ENCODE measurements at places on chromosomes 5 and 9. TPM values are rescaled to one million over a fixed set of nuclear protein-coding genes. Genes with fewer than 3 reads are reported as not detected.

Gene GFI1B
- total RNA-seq = not detected

DNA sequence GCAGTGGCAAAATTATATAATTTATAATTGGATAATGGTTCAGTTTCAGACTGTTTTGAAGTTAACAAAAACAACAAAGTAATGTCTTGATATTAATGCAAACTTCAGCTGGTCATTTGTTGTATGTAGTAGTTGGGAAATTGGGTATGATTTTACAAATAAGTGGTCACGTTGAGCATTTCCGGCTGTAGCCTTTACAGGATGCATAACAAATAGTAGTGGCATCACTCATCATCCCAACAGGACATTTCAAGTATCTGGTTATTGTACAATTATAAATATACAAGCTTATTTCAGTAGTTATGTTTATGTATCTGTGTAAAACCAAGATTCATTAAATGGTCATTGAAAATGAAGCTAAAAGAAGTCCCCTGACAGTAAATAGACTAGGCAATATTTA lies 72.9 kb downstream of the SMIM15 start:
- DNase-seq = peak; percentile 50

DNA sequence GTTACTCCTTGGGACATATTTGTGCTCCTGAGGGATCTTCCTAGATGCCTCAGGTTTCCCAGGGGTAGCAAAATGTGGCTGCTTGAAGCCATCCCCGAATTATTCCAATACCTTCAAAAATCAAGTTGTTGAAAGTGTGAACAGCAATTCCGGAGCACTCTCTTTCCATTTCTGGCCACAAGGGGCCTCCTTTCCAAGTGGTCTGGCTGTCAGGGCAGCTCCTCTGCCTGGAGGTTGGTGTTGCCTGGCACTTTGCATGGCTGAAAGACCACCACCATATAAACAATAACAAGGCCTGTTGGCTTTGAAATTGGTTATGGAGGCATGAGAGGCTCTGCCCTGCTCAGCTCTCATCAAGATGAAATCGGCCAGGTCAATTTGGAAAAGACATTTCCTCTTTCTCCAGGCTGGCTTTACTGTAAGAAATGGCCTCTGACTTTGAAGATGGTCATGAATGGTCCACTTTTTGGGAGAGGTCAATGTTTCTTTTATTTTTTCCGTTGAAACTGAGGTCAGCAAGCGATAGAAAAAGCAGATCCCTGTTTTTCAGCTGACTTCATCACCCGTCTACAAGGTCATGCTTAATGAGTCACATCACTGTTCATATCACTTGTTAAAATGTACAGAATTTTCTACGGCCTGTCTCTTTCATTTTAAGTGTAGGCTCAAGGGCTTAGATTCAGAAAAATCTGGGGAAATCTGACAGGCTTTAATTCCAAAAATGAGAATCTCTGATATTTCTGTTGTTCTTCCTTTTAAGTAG lies 481.1 kb upstream of the ZNF608 start:
- DNase-seq = peak; percentile 50

GRCh38 chr9:106326493-106326892 lies 536.5 kb upstream of the ZNF462 start:
- DNase-seq = no peak

Gene OLFML2A
- total RNA-seq = 2.2 TPM

DNA sequence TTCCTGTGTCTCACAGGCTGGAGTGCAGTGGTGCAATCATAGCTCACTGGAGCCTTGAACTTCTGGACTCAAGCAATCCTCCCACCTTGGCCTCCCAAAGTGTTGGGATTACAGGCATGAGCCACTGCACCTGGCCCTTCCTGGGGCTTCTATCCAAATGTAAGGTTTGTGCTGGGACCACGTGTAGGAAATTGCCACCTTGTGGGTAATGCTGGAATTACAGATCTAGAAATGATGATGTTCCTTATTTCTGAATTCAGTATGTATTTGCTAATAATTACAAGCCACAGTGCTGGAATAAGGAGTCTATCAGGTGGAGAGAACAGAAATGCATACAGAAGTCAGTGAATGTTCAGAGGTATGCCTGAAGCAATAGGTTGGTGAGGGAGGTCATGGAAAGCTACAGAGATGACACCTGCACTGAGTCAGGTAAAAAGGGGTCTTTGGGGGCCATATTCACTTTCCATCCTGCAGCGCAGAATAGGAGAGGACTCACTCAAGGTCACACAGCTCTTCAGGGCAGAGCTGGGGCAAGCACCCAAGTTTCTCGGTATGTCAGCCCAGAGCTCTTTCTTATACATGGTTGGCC lies 8.8 kb upstream of the IGFBPL1 start:
- DNase-seq = peak; percentile 70

DNA sequence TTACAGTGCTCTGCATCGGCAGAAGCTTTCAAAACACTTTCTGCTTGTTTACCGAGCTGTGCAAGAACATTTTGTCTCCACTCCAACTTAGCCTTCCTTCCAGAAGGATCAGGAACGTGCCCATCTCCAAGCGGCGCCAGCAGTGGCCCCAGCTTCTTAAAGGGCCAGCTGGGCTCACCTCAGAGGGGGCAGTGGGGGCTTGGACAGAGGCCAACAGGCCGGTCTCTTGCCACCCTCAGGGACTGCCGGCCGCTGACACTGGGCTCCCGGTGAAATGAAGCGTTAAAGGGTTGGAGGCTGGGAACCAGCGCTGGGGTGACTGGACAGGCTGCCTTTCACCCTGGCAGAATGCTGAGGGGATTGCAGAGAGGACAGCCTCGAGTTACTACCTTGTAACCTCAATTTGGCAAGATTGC lies 67.0 kb upstream of the RNU6ATAC start:
- no peak for DNase-seq

GRCh38 chr5:76388236-76388635 lies 14.8 kb upstream of the IQGAP2 start:
- DNase-seq = no peak

GRCh38 chr5:100840370-100840769 lies 62.7 kb downstream of the ST8SIA4 start:
- peak; percentile 54 for DNase-seq

GRCh38 chr9:92140074-92140753 lies 25.0 kb upstream of the SPTLC1 start:
- DNase-seq = peak; percentile 85

DNA sequence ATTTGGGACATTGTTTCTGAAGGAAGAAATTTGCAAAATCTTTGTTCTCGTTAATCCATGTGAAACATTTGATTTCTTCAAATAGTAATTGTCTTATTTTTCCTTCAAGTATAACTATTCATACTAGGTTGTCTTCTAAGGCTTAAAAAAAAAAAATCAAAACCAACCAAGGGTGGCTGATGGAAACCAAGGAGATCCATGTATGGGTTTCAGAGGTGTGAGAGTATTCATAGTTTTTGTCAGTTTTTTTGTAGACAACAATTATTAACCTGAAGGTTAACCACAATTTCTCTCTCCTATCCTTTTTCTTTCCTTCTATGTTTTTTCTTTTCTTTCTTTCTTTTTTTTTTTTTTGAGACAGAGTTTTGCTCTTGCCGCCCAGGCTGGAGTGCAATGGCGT lies 35.4 kb downstream of the KDM4C start:
- no peak for DNase-seq

DNA sequence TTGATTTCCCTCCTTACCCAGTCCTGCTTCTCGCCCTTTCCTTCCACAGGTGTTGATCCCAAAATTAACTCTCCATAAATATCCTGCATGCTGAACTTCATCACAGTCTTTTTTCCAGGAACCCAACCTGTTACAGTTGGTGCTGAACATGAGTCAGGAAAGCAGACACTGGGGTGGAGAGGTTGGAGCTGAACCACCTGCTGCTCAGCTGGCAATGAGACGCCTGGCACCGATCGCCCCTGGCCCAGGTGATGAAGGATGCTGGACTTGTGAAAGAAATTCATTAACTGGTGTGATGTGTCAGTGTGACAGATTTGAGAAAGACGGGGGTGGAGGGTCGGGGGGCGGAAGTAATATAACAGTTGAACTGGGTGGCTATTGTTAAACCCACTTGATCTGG lies 30.6 kb downstream of the CPLX2 start:
- DNase-seq = no peak

DNA sequence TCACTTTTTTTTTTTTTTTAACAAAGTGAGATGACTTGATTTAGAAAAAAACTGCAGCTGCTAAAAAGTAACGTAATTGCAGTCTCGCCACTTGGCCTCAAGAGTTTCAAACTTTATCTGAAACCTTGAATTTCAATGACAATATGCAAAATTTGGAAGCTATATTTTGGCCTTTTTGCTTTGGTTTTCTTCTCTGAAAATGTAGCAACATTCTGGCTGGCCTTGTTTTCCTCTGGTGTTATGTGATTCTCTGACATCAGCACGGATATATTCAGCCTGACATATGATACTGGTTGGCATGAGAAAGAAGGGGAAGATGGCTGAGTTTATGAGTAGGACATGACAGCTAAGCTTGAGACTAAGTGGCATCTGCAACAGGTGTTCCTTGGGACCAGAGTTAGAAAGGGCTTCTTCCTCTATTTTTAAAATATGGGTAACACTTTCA lies 136.5 kb downstream of the MEF2C start:
- no peak for DNase-seq

DNA sequence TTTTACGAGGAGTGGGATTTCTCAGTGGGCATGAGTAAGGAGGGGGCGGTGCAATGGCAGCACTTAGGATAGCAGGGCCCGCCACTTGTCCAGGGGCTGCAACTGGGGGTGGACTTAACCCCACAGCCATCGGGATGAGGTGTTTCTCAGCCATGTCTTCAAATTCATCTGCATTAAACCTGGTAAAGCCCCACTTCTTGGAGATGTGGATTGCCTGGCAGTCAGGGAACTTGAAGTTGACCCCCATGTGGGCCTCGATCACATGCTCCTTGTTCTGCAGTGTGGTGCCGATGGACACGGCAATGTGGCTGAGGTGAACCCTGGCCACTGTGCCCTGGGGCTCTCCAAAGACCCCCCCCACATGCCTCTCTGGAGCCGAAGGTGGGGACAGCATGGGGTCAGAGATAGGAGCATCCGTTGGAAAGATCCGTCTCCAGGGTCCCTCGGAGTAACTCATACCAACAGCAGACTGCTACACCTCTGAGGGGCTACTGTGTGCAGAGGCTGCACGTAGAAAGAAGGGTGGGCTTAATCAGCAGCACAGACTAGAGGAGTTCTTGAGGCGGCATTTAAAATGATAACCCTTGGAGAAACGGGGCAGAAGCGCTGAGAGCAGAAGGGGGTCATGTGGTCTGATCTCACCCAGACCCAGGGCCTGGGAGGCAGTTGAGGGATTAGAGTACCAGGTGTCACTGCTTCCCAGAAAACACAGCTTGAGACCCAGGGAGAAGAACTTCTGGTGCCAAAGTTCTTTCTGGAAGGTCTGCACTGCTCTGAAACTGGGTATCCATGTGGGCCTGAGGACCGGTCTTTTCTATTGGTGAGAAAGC lies 141.4 kb downstream of the MTX3 start:
- no peak for DNase-seq

- peak; percentile 87 for DNase-seq
Observed at GRCh38 chr5:15003511-15003920, 131.9 kb upstream of the ANKH start.

Gene CCDC192
- not detected for total RNA-seq

- no peak for DNase-seq
Observed at GRCh38 chr5:59327191-59327980, 566.1 kb downstream of the PDE4D start.

DNA sequence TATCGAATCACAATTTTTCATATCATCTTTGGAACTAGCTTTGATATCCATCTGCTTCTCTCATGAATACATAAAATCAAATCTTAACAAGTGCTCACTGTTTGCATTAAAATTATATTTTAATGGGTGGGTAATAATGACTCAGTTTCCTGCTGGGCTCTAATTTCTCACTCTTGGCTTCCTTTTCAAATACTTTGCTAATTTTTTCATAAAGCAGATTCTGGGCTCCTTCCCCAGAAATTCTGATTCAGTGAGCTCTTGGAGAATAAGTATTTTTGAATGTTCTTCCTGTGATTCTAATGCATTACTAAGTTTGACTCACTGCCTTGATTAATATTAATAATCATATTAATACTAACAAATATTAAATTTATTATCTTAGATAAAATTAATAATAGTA lies 48.9 kb downstream of the YIPF5 start:
- peak; percentile 51 for DNase-seq

- DNase-seq = no peak
Observed at GRCh38 chr5:126809916-126810315, 33.0 kb downstream of the LMNB1 start.

Gene SLC6A7
- total RNA-seq = not detected

Gene PSD2
- under 0.01 TPM for total RNA-seq

DNA sequence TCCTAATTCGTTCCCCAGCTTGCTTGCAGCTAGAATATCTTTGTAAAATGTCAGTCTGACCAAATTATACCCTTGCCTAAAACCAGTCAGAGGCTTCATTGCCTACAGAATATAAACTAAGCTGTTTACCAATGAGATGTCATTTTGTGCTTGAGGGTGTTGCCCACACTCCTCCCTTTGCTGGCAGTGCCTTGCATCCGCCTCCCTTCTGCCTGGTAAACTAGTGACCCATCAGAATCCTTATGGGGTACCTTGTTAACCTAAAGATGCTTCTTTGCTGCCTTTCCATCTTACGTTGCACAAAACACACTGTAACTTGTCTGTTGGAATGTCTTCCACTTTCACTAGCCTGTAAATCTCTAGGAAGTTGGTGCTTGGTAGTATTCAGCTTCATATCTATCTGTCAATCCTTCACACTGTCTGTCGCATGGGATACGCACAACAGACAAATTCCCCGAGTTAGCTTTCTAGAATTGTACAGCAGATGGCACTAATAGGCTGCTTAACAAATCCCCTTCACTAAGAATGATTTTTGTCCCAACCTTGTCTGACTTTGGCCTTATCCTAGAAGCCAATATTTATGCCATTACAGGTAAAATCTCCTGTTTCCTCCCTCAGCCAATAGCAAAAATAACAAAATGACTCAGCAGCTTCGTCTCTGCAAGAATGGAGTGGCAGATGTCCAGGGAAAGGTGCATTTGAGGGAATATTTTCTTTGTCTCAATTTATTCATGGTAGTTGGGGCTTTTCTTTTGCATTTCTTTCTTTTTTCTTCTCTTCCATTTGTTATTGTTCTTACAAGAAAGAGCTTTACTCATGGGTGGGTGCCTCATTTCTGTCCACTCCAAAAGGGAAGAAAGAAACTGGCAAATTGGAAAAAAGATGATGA lies 3.0 kb downstream of the NUDT2 start:
- peak; percentile 81 for DNase-seq

GRCh38 chr9:35730486-35730854 lies 1.5 kb downstream of the TLN1 start:
- DNase-seq = no peak

DNA sequence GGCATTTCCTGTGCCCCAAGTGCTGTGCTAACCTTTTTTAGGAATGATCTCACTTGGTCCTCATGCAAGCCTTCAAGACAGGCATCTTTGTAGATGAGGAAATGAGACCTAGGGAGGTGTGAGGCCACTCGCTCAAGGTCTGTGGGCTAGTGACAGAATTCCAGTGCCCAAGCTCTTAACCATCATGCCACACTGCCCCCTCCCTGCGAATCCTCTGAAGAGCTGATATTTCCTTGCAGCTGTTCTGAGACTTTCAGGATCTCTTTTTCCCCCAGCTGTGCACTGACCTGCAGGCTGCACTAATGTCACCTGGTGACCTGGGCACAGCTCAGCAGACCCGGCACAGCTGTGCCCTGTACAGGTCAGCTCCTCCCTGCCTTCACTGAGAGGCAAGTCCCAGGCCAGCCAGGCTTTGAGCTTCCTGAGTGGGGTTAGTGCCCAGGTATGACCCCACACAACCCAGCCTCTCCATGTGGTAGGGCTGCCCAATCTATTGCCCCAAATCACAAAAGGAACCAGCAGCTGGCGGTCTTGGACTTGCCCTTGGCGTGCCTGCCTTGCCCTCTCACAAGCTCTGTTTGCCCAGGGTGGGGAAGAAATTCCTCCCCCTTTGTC lies 32.7 kb downstream of the MORN5 start:
- peak; percentile 30 for DNase-seq

GRCh38 chr5:121296356-121296755 lies 555.3 kb upstream of the FTMT start:
- DNase-seq = no peak
